ENCODE measurements at places on chromosomes 5 and 9.

DNA sequence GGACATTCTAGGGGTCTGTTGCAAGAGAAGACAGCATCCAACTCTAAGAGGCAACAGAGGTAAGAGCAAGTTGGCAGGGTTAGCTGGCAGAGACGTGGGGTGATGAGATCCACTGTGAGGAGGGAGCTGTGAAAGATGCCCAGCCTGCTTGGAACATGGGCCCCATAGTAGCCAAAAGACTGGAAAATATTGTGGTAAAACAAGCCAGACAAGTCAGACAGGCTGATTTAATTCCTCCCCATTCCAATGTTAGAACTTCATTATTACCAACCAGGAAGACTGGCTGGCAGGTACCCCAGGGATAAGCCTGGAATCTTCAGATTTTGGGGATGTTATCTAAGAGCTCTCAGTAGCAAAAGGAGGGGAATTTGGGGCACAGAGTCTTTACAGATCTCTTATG lies 181.3 kb downstream of the SEC61B start:
- no peak for DNase-seq

- DNase-seq, result no peak
Measured at GRCh38 chr5:171264843-171265242, 44.2 kb upstream of the TLX3 start.

DNA sequence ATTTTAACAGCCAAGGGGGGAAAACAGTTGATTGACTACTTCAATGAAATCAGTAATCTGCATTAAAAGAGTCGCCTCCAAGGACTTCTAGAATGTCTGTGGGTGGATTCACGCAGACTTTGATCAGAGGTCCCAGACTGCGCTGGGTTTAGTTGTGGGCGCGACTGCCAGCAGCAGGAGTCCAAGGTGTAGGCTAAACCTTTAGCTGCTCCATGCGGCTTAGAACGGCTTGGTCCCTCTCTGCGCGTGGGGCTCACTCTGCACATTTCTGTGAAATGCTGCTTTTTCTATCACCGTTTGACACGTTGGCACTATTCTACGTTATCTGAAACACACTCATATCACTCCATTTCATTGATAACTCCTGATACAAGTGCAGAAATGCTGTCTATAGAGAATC lies 48.6 kb upstream of the IRX2 start:
- DNase-seq, result no peak

DNA sequence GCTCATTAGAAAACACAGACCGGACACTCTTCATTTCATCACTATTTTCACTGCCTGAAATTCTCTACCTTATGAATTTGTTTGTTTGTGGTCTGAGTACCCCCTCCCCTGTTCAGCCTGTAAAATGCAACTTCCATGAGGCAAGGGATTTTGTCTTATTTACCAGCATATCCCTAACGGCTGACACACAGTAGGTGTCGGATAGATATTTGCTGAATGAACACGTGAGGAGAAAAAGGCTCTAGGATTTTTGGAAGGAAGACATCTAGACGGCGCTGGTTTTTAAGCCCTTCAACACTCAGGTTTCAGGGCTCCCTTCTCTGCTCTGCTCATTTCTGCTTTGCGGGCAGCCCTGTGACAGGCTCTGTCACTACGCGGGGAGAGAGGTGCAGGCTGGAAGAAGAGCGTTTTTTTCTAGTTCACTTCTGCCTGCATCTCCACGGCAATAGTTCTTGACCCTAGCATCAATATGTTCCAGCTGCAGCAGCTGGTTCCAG lies 41.0 kb downstream of the KCNMB1 start:
- no peak for DNase-seq

GRCh38 chr5:141832131-141832530 lies 46.1 kb downstream of the PCDH1 start:
- no peak for DNase-seq

- DNase-seq, result no peak
Measured at GRCh38 chr9:137638680-137639079, 19.9 kb downstream of the EHMT1 start.

GRCh38 chr5:147234239-147234824 lies 494 bp upstream of the STK32A start:
- DNase-seq, result no peak
